ENCODE measurements at places on chromosomes 3 and 15.
A peak's percentile ranks its signal among the peaks of the same experiment; 100 is the strongest.

GRCh38 chr3:123445702-123446101 lies 3.2 kb downstream of the ADCY5 start:
- DNase-seq: no peak

GRCh38 chr15:31328969-31329639 lies 2.5 kb downstream of the KLF13 start:
- DNase-seq: no peak

DNA sequence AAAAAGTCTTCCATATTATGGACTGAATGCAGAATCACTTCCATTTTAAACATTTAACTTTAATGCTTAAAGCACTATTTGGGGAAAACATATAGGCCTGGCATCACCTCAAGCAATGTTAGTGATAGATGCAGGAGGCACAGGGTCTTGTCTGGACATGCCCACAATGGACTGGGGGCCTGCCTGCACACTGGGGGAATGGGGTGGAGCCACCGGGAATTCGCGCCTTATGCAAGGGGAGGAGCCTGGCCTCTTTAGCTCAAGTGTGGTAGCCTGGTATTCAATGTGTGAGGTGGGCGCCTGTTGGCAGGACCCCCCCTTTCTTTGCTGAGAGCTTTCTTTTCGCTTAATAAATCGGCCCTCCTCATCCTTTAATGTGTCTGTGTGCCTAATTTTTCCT lies 29.9 kb downstream of the ACKR4 start:
- no peak for DNase-seq

DNA sequence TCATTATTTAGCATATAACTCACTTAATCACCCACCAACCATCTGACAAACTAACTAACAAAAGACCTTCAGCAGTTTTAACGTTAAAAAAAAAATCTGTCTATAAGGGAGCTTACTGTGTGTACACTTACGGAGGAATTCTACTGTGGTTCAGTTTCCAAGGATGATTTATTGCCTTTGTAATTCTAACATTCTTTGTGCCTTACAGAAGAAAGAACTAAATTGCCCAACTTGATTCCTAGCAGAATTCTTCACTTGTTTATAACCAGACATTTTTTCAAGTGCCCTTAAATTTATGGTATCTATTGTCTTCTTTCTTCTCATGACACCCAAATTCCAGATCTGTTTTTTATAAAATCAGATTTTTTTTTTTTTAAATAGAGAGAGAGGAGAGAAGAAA lies 119.7 kb upstream of the IGSF10 start:
- DNase-seq: no peak

DNA sequence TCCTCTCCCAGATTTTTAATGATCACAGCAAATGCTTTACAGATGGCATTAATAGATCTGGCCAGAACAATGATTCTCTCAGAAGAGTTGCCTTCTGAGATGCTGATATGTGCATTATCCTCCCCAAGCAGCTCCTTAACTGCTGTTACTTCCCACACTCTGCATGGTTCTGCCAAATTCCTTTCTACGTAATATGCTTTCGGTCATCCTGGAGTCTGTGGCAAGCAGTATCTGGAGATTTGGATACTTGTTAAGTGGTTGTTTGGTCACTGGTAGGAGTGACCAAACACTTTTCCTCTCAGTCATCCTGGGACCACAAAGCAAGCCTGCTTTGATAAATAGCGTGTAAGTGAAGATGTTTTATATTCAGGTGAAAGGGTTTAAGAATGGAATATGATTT lies 71.1 kb upstream of the CCNL1 start:
- no peak for DNase-seq

DNA sequence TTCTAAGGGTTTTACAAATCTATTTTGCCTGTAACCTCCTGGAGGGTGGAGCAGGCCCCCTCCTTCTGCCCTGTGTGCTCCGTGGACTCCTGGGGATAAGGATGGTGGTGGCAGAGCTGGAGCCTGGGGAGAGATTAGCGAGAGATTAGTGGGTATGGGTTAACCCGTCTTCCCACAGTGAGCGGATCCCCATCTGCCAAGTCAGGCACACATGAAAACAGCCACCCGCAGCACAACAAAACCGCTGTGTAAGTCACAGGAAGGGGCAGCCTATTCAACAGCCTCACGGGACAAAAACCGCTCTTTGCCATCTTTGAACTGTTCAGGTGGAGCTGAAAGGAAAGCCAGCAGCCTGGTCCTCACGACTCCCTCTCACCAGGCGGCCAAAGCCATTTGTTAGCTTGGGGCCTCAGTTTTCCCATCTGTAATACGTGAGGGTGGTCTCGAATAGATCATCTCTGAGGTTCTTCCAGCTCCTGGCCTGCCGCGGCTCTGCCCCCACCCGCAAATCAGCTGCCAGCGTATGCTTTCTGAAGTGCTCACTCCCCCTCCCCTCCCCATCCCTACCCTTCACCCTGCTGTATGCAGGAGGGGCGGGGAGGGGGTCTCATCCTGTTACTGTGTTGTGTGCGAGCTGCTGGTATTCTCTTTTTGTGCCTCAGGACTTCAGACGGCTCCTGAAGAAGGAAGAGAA lies 43.6 kb downstream of the PDIA5 start:
- DNase-seq: no peak

GRCh38 chr3:196643201-196643749 lies 3.8 kb downstream of the NRROS start:
- DNase-seq: no peak

DNA sequence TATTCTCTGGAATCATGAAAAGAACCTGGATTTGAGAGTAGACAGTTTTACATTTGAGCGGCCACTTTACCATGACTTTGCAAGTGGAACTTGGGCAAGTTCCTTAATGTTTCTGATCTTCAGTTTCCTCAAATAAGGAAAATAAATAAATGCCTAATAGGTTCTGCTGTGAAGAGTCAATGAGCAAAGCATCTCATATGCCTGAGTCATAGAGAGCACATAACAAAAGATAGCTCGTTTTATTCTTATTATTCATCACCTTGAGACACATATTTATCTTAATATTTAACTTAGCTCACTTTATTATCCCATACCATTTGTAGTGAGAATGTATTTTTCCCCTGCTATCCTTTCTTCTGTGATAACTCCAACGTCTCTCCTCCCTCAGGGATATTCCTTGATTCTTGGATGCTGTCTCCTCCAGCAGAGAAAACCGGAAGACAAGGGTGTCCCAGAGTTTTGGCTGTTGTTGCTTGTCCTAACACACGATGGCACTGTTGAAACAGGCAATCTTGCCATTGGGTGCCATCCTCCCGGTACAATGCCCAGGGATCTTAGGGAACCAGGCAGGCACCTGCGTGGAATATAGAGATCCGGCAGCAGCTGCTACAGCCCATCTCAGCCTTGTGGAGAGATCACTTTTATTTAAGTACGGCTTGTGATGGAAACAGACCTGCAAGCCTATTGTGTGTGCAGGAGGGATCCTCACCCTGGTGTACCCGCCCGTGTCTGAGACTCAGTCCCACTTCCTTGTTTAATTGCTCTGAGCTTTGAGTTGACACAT lies 33.3 kb upstream of the VPS33B start:
- peak; percentile 53 for DNase-seq

GRCh38 chr3:31571325-31571724 lies 38.6 kb downstream of the STT3B start:
- no peak for DNase-seq

DNA sequence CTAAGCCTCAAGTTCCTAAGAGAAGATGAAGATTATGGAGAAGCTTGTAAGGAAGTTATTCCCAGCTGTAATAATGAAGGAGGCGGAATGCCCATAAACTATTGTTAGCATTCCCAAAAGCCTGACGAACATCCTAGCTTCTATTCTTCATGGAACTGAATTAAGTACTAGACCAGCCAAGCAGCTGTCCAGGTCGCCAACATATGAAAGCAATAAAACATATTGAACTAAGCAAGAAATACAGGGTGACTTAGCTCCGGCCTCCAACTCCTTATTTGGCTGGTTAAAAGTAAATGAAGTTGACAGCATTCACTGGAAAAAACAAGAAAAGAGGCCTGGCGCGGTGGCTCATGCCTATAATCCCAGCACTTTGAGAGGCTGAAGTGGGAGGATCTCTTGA lies 174.0 kb upstream of the TPM1 start:
- no peak for DNase-seq

- no peak for DNase-seq
These were observed 36.2 kb downstream of the AP4E1 start for GRCh38 chr15:50944672-50945071.

GRCh38 chr3:29644261-29644660 lies 363.4 kb downstream of the RBMS3 start:
- no peak for DNase-seq

DNA sequence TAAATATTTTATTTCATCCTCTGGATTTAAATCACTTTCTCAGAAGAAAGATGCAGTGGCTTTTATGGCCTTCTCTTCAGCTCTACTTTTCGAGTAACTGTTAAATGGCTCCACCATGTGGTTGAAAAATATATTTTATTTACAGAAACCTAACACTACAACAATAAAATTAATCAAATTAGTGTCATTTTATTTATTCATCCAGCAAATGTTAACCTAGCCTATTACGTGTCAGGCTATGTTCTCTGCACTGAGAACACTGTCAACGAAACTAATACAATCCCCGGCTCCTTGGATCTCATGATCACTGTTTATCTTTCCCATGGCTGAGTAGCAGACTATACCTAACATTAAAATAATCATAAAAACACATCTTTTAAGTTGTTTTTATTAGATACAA lies 148.0 kb upstream of the OSTN start:
- no peak for DNase-seq

DNA sequence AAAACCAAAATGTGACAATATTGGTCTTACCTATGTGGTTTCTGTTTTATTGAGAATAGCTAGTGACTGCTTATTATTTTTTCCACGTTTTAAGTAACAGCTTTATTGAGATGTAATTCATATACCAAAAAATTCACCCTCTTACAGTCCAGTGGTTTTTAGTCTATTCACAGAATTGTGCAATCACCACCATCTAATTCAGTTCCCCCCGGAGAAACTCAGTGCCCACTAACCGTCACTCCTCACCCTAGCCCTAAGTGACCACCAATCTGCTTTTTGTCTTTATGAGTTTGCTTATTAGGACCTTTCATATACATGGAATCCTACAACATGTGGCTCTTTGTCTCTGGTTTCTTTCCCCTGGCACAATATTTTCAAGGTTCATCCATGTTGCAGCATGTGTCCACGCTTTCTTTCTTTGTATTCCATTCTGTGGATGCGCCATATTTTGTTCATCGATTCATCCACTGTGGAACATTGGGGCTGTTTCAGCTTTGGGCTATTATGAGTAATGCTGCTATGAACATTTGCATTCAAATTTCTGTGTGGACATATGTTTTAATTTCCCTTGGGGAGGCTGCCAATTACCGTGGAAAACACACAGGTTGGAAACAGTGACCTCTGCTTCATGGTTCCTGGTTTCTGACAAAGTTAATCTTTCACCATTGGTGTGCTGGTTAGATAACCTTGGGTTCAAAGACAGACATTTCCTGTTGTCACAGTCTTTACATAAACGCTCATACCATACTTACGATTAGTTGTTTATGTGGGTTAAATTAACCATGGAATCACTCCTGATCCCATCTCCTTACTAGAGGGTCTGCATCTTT lies 3.2 kb upstream of the BCL2L10 start:
- DNase-seq: no peak

- no peak for DNase-seq
These were observed 533.5 kb downstream of the NAALADL2 start for GRCh38 chr3:175392653-175393052.

- no peak for DNase-seq
These were observed 40.4 kb downstream of the DNAJB8 start for GRCh38 chr3:128426128-128426921.

DNA sequence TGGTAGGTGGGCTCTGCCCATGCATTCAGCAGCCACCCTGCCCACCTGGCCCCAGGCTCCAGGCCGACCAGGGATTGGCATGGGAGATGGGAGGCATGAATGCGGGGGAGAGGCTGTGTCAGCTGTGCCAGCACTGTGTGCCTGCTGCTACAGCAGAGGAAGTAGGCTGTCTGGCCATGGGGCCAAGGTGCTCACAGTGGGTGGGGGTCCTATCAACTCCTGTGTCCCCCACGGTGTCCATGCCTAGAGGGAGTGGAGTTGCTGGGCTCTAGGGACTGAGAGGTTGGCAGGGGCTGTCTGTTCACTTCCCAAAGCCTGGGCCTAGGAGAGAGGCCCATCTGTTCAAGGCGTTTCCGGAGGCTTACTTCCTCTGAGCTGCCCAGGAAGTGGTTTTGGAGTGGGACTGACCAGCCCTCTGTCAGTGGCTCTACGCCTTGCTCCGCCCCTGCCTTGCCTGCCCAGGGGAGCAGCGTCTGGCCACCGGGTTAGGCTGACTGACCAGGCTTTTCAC lies 5.8 kb downstream of the PRKCD start:
- no peak for DNase-seq

- no peak for DNase-seq
These were observed 43.8 kb downstream of the ADAMTS7 start for GRCh38 chr15:78767331-78767951.

- no peak for DNase-seq
These were observed 21.4 kb downstream of the HDAC11 start for GRCh38 chr3:13501521-13501920.

- DNase-seq: no peak
These were observed 11.5 kb downstream of the IGDCC3 start for GRCh38 chr15:65366122-65366892.

DNA sequence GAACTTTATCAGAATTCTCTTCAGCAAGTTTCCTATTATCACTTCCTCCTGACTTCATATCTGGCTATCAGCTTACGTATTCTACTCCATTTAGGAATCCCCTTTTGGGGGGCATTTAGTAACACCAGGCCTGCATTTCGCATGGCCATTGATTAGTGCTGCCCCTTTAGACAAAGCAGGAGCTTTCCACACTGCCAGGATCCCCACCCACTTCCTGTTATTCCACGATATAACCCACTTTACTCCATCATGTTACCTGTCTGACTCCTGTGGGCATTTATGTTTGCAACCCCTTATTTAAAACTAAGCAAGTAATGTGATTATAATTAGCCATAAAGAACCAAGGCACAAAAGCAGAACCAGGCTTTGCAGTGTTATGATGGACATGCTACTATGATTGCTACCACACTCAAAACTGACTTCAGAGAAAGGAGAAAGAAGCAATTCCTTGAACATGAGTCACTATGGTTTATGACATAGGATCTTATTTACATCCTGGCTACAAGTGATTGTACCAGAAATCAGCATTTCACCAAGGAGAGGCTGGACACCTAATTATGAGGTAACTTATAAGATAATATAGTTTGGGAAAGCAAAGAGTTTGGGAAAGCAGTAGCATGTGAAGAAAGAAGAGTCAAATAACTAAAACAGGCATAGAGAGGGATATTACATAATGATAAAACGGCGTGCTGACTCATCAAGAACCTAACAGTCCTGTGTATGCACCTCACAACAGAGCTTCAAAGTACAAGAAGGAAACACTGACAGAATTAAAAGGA lies 96.3 kb downstream of the IGSF11 start:
- no peak for DNase-seq

- DNase-seq: no peak
These were observed 67.4 kb downstream of the ATP13A5 start for GRCh38 chr3:193310914-193311723.
